ENCODE measurements at places on chromosomes 3 and 15.

DNA sequence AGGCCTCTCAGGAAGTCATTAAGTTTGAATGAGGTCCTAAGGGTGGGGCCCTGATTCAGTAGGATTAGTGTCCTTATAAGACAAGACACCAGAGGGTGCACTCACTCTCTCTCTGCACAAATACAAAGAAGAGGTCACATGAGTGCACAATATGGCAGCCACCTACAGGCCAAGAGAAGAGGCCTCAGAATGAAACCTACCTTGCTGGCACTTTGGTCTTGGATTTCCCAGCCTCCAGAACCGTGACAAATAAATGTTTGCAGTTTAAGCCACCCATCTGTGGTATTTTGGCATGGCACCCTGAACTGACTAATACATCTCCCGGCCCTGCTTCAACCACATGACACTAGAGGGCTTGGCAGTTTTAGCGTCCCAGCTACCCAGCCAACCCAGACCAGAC is 73.9 kb upstream of the CHRNB4 start:
- no peak for DNase-seq

GRCh38 chr3:148833223-148833622 is 5.6 kb downstream of the CPB1 start:
- DNase-seq = no peak

GRCh38 chr3:188947401-188948280 is 224.1 kb upstream of the TPRG1 start:
- DNase-seq = no peak

GRCh38 chr15:92714077-92714476 is 58.5 kb upstream of the FAM174B start:
- no peak for DNase-seq

All from stimulated activated CD8-positive, alpha-beta memory T cell treated with anti-CD3 and anti-CD28 coated beads, Interleukin-15, amount 100 ng/mL, for 1 hour (primary cell).